Stimulated activated CD4-positive, alpha-beta T cell treated with anti-CD3 and anti-CD28 coated beads, TNF-alpha, amount 100 ng/mL, for 4 hours (primary cell): ENCODE measurements at places on chromosomes 5 and 9.

DNA sequence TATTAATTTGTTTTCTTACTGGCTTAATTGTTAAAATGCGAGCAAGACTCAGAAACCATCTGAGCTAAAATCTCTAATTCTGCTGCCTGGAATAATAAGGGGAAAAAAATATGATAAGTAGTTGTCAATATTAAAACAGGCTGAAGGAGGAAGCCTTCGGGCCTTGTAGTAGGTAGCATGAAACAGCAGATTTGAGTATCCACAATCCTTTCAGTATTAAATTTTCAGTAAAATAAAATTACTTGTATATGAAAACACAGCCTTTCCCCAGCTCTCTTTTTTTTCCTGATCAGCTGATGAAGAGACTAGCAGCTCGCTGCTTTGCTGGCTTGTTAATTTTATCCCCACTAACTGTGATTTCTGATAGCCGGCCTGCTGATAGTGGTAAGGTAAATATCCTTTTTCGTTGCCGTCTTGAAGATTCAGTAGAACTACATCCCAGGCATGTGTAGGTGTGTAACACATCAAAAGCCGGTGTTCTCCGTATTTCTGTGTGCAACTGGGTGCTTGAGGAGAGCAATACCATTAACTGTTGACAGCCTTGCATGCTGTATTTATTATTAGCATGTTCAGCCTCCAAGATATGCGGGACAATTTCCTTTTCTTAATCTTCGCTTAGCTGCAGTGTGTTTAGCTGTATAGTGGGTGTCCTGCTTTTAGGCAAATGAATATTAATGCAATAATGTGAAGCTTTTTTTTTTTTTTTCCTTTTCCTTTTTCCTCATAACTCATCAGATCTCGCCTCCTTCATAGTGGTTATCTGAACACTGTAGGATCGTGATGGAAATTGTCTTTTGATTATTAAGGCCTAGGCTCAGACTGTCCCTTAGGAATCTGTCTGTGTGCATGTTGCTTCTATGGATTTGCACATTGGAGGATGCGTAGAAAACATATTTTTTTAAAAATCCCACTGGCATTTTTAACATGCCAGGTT is 144.6 kb downstream of the SMARCA2 start:
- no peak for DNase-seq

GRCh38 chr5:116730706-116731105 is 156.1 kb upstream of the SEMA6A start:
- no peak for DNase-seq

GRCh38 chr5:88761269-88761850 is 121.6 kb downstream of the MEF2C start:
- DNase-seq: no peak

GRCh38 chr5:73531356-73531755 is 33.1 kb downstream of the BTF3 start:
- DNase-seq: no peak

DNA sequence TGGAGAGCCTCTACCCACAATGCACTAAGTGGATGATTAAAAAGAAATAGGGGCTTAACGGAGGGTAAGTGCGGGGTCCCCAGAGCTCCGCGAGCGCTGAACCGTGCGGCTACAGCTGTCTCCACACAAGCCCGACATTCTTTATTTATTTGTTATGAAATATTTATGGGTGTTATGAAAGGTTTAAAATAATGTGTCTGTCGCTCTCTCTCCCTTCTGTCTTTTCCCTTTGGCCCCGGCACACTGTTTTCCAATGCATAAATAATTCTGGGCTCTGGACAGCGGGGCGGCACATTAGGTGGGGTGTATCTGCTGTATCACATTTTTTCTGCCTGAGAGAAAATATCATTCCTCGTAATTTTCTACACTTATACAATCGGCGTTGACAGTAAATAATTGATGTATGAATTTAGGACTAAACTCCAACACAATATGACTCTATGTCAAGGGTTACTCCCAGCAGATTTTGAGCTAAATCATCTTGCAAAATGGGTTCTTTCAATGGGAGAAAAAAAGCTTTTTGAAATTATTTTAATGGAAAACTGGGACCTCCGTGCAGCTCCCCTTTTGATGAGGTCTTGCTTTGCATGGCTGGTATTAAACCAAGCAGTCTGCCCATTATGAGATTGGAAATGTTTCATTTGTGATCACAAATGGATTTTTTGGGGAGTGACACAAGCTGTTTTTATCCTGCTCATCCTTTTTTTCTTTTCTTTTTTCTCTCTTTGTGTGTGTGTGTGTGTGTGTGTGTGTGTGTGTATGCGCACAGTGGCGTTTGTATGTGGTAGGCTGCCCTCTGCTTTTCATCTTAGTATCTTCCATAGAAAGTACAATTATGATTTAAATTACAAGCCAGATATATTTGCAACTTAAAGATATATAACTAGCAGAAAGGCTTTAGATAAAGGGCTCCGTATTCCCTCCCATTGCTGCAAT is 370.6 kb upstream of the IRX4 start:
- no peak for DNase-seq

GRCh38 chr9:109245310-109245897 is 75.5 kb downstream of the EPB41L4B start:
- DNase-seq: no peak

DNA sequence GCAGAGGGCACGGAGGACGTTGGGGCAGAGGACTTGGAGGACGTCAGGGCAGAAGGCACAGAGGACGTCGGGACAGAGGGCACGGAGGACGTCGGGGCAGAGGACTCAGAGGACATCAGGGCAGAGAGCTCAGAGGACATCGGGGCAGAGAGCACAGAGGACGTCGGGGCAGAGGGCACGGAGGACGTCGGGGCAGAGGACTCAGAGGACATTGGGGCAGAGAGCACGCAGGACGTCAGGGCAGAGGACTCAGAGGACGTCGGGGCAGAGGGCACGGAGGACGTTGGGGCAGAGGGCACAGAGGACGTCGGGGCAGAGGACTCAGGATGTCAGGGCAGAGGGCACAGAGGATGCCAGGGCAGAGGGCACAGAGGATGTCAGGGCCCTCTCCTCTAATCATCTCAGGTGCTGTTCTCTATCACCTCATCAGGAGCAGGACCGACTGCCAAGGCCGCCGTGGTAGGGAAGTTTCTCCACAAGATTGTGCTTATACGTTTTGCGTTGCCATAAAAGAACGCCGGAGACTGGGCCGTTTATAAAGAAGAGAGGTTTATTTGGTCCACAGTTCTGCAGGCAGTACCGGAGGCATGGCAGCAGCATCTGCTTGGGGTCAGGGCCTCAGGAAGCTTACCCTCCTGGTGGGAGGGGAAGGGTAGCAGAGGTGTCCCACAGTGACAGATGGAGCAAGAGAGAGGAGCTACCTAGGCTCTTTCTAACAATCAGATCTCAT is 29.4 kb upstream of the ADAMTS2 start:
- no peak for DNase-seq

- DNase-seq: no peak
These were observed 6.2 kb downstream of the TRIM32 start for GRCh38 chr9:116693233-116693731.

GRCh38 chr5:124277767-124278545 is 468.5 kb downstream of the ZNF608 start:
- DNase-seq: no peak

DNA sequence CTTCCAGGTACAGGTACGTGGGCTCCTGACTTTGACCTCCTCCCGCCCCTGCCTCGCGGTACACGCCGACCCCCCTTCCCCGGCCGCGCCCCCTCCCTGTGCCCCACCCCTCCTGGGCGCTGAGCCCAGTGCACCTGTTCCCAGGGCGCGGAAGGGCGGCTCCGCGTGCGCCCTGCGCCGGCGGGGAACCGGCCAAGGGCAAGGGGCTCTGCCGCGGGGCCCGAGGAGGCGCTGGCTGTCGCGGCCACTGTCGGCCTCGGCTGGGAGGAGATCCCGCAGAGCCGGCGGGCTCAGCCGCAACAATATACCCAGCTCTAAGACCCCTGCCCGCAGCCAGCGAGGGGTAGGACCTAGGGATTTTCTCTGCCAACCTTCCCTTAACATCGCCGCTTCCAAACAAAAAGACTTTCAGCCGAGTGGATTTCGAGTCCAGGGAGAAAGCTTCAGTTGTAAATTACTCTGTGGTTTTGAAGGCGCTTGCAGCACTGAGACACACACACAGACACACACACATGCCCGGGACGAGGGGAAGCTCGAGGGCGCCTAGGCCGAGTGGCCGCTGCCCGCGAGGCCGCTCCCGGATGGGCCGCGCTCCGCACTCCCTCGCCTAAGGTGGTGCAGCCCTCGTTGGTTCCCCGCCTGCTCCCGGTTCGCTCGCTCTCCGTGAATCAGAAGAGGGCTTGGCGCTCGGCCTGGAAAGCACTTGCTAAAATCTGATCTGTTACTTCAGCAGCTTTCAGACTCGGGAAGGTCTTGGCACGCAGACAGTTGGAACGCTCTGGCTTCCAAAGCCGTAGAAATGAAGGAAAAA is 1.2 kb downstream of the FGF18 start:
- DNase-seq: no peak

- DNase-seq: no peak
These were observed 41.3 kb upstream of the LPCAT1 start for GRCh38 chr5:1564824-1565736.

GRCh38 chr5:56088967-56089829 is 94.4 kb upstream of the IL6ST start:
- no peak for DNase-seq

DNA sequence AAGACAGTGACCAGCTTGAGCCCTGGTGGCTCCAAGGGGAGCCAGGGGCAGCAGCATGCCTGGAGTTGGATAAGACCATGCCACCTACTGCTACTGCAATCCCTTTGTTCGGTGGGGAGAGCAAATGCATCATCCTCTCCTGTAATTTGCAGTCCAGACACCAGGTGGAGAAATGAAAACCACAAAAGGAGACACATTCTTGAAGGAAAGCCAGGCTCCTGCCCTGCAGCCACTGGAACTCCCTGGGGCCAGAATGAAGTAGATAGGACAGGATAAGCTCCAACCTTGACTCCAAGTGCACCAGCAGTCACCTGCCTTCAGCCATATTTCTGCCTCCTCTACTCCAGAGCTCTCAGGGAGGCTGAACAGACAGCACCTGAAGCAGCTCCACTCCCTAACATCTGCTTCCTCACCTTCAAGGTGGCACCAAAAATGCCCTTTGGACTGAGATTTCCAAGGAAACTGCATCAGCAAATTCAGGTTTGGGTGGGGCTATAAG is 65.1 kb upstream of the IQGAP2 start:
- no peak for DNase-seq

DNA sequence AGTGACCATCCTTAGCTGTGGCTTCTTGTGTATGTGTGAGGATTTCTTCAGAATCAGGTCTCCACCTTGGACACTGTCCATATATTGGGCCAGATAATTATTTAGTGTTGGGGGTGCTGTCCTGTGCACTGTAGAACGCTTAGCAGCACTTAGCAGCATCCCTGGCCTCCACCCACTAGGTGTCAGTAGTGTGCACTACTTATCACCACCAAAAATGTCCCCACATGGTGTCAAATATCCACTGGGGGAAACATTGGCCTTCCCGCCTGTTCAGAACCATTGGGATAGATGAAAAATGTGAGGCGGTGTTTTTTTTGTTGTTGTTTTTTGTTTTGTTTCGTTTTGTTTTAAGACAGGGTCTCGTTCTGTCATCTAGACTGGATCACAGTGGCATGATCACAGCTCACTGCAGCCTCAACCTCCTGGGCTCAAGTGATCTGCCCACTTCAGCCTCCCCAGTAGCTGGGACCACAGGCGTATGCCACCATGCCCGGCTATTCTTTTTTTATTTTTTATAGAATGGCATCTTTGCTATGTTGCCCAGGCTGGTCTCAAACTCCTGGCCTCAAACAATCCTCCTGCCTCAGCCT is 67.7 kb downstream of the TENT4A start:
- no peak for DNase-seq

GRCh38 chr9:130745210-130745800 is 51.7 kb downstream of the EXOSC2 start:
- no peak for DNase-seq
